ENCODE measurements at places on chromosomes 3 and 15.

GRCh38 chr3:179927191-179927590 lies 109.5 kb downstream of the PEX5L start:
- no peak for DNase-seq

- DNase-seq: no peak
These were observed 30.4 kb upstream of the TM4SF1 start for GRCh38 chr3:149407898-149408297.

GRCh38 chr3:132549890-132550578 lies 47.0 kb upstream of the ACKR4 start:
- no peak for DNase-seq

- DNase-seq: peak; percentile 15
These were observed 1.1 kb downstream of the ZBTB47 start for GRCh38 chr3:42654331-42655201.

- no peak for DNase-seq
These were observed 91.0 kb downstream of the IGSF11 start for GRCh38 chr3:118943597-118943996.

- no peak for DNase-seq
These were observed 148.1 kb downstream of the KLHL25 start for GRCh38 chr15:85646538-85647091.

DNA sequence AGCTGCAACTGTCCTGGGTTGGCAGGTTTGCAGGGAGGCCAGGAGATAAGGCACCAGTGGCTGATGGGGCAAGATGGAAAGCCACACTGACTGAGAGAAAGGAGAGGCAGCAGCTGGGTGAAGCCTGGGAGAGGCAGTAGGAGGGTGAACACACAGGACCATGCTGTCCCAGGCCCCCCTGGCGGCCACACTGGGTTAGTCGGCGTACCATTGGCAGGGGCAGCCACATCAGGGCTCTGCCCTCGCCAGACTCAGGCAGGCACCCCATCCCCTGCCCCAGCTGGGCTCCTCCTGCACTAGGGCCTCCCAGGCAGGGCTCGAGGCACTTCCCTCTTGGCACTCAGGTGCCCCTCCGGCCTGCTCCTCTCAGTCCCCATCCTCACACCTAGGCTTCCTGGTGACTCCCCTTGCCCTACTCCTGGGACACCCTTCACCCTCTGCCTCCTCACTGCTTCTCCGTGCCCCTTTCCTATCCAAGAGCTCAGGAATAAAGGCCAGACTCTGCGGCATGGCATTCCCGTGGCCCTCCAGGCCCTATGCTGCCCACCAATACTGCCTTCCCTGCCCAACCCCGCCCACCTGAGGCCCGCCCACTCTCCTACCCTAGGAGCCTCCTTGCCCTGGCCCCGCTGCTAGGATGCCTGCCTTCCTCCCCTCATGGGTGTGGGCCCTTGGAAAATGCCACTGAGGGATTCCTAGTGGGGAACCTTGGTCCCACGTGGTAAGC lies 28.7 kb upstream of the DUSP7 start:
- no peak for DNase-seq

- DNase-seq: no peak
These were observed 15.8 kb downstream of the WNT7A start for GRCh38 chr3:13863965-13864595.

- no peak for DNase-seq
These were observed 26.4 kb downstream of the PRKCD start for GRCh38 chr3:53187430-53187829.
